ENCODE measurements at places on chromosomes 16 and 17. TPM values are rescaled to one million over a fixed set of nuclear protein-coding genes. Genes with fewer than 3 reads are reported as not detected.

MRC2 gene
- polyA plus RNA-seq, result 0.25 TPM

UMOD gene
- not detected for polyA plus RNA-seq

- no peak for DNase-seq
- no peak overlapping the region for H3K27ac ChIP-seq
- H3K4me3 ChIP-seq, result no peak overlapping the region
Measured at GRCh38 chr16:1159973-1160772, 7.3 kb downstream of the CACNA1H start.

DNA sequence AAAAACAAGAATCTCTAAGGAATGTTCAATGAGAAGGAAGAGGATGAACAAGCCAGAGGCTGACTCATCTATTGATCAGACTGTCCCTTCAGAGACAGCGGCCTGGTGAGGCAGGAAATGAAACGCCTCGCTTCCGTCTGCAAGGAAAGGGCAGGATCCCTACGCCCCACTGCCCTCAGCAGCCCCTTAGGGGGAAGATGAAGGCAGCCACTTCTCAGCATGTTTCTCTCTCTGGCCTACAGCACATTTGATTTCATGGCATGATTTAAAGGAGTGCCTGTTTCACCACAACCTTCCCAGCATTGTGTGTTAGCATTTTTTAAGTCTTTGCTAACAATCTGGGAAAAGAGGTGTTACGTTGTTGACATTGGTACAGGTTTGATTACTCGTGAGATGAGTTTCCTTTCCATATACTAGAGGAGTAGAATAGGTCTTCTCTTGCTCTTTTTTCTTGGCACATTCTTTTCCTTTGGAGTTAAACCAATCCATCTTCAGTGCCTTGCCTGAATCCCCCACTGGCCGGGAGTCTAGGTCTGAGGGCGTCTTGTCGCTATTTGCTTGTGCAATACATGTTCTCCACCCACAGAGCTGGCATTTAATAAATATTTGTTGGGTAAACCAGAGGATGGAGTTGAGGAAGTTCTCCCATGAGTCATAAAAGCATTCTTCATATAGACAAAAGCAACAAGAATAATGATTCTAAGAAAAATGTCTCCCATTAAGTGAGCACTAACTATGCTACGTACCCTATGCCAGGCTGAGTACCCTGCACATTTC, 47.4 kb downstream of the RBFOX3 start:
- no peaks in the 10 kb centered on the region for H3K4me1 ChIP-seq
- H3K27ac ChIP-seq, result no peak overlapping the region
- H3K4me3 ChIP-seq, result no peak overlapping the region
- no peaks in the 10 kb centered on the region for H3K36me3 ChIP-seq

GRCh38 chr17:1217089-1217385, 37.3 kb upstream of the ABR start:
- H3K36me3 ChIP-seq, result no peaks in the 10 kb centered on the region
- DNase-seq, result no peak
- no peak overlapping the region for H3K27ac ChIP-seq
- H3K4me1 ChIP-seq, result no peaks in the 10 kb centered on the region

GRCh38 chr17:50684612-50685333, 22.9 kb downstream of the ANKRD40 start:
- no peaks in the 10 kb centered on the region for H3K36me3 ChIP-seq
- no peaks in the 10 kb centered on the region for H3K27me3 ChIP-seq
- no peaks in the 10 kb centered on the region for H3K4me1 ChIP-seq
- H3K4me3 ChIP-seq, result no peak overlapping the region
- H3K27ac ChIP-seq, result no peak overlapping the region
- no peak for DNase-seq

DNA sequence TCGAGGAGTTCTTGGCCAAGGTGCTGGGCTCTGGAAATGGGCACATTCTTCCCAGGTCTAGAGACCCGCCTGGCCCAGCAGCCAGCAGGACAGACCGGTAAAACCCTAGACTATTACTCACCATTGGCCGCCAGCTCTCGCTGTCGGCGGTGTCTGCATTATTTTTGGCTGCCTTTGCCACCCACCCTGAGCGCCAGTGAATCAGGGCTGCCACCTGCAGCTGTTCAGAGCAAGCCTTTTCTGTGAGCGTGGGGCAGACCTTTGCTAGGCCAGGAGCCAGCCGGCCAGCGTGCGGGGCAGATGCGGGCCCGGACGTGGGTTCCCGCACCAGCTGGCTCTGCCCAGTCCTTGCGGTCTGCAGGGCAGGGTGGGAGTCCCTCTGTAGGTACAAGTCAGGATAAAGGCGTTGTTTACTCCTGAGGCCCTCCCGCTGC, 15.8 kb upstream of the CLEC18A start:
- peaks cover 91% of the 10 kb centered on the region for H3K36me3 ChIP-seq
- no peak for DNase-seq
- H3K27ac ChIP-seq, result no peak overlapping the region
- no peaks in the 10 kb centered on the region for H3K27me3 ChIP-seq

DNA sequence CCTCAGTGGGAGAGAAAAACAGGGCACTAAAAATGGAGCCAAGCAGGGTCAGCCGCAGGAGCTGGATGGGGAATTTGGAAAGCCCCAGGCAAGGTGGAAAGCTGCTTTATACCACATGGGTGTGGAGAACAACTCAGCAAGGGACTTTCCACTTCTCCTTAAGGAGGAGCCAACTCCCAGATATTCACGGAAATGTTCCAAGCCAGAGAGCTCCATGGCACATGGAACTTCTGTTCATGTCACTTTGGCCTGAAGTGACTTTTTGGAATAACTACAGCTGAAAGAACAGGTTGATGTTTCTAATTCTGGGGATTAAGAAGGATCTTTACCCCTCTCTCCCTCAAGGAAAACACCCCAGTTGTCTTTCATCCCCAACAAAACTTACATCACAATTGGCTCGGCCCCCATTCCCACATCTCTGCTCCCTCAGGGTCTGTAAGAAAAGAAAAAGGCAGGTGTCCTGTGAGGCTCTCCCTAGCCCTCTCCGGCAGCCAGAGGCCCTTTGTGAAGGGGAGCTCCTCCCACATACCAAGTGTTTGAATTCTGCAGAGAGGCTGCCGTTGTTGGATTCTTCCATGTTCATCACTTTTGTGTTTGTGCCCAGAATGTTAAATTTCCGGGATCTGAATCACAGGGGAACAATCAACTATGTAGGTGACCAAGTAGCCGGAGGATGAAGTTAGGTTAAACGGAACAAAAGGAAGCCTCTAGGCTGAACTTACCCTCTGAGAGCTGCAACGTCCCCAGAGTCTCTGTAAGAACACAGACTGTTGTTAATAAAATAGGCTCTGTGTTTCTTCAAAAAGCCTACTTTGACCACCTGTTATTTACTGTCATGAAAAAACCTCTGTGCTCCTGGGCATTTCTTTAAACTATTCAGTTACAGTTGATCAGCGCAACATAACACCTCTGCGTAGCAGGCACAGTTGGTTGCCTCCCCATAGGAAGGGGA, 41.0 kb downstream of the STAT5A start:
- no peak overlapping the region for H3K27ac ChIP-seq
- no peaks in the 10 kb centered on the region for H3K4me1 ChIP-seq
- DNase-seq, result no peak
- H3K27me3 ChIP-seq, result no peaks in the 10 kb centered on the region
- no peak overlapping the region for H3K4me3 ChIP-seq

DNA sequence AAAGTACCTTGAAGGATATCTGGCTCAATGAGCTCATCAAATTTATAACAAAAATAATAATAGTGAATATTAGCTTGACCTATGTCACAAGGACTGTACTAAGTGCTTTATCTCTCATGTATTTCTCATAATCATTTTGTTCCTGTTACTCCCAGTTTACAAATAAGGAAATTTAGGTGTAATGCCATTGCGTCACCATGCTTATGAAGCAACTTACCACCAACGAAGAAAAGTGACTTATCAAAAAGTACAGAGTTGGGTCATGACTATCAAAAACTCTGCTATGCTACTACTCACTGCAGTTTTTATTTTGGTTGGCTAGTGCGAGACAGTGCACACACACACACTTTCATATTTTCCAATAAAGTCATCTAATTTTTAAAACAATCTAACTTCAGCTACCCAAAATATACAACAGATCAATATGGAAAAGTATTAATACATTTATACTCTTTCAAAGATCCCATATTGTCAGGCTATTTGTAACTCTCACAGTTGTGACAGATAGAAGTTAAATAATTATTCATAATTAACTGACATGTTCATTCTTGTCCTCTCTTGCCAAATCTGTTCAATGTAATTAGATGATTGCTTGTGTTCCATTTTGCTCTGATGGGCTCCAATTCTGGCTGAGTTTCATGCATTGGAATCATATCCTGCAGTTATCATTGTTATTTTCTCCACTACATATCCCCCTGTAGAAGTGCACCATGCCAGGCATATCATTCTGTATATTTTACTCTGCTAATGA, 119.4 kb downstream of the KCNJ2 start:
- H3K27me3 ChIP-seq, result no peaks in the 10 kb centered on the region
- DNase-seq, result no peak
- H3K36me3 ChIP-seq, result no peaks in the 10 kb centered on the region
- no peak overlapping the region for H3K4me3 ChIP-seq
- H3K4me1 ChIP-seq, result no peaks in the 10 kb centered on the region

DNA sequence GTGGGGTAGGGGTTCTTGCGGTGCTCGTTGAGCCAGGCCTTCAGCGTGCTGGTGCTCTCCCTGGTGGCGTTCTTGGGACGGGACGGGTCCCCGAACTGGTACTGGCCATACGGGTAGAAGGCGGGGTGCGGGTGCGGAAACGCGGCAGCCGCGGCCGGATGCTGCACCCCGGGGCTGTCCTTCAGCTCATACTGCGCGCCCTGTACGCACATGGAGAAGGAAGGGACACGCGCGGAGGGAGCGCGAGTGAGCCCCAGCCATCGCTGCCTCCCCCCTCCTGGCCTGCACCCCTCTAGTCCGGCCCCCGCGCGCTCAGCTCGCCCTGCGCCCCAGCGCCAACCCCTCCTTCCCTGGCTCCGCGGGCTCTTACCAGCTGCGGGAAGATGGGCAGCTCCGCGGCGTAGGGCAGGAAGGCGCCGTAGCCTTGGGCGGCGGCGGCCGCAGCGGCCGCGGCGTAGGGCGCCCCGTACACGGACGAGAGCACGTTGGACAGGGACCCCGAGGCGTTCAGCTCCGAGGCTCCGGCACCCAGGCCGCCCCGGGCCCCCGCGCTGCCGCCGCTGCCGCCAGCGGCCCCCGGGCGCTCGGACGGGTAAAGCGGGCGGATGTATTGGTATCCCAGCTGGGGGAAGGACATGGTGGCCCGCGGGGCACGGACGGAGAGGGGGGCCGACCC, 1.0 kb downstream of the IRX3 start:
- no peak overlapping the region for H3K27ac ChIP-seq
- no peaks in the 10 kb centered on the region for H3K36me3 ChIP-seq
- no peak for DNase-seq
- peaks cover 11% of the 10 kb centered on the region for H3K27me3 ChIP-seq

GRCh38 chr16:3008690-3009037, 4.1 kb upstream of the CLDN9 start:
- H3K27ac ChIP-seq, result no peak overlapping the region
- H3K4me1 ChIP-seq, result peaks cover 30% of the 10 kb centered on the region
- no peaks in the 10 kb centered on the region for H3K36me3 ChIP-seq
- no peaks in the 10 kb centered on the region for H3K27me3 ChIP-seq
- H3K4me3 ChIP-seq, result no peak overlapping the region
- no peak for DNase-seq

GRCh38 chr17:82551779-82552457, 32.4 kb downstream of the FOXK2 start:
- H3K27ac ChIP-seq, result no peak overlapping the region
- H3K27me3 ChIP-seq, result no peaks in the 10 kb centered on the region
- H3K36me3 ChIP-seq, result no peaks in the 10 kb centered on the region
- no peak overlapping the region for H3K4me3 ChIP-seq
- peak; percentile 81 for DNase-seq
